ENCODE measurements at places on chromosomes 7 and 10.

DNA sequence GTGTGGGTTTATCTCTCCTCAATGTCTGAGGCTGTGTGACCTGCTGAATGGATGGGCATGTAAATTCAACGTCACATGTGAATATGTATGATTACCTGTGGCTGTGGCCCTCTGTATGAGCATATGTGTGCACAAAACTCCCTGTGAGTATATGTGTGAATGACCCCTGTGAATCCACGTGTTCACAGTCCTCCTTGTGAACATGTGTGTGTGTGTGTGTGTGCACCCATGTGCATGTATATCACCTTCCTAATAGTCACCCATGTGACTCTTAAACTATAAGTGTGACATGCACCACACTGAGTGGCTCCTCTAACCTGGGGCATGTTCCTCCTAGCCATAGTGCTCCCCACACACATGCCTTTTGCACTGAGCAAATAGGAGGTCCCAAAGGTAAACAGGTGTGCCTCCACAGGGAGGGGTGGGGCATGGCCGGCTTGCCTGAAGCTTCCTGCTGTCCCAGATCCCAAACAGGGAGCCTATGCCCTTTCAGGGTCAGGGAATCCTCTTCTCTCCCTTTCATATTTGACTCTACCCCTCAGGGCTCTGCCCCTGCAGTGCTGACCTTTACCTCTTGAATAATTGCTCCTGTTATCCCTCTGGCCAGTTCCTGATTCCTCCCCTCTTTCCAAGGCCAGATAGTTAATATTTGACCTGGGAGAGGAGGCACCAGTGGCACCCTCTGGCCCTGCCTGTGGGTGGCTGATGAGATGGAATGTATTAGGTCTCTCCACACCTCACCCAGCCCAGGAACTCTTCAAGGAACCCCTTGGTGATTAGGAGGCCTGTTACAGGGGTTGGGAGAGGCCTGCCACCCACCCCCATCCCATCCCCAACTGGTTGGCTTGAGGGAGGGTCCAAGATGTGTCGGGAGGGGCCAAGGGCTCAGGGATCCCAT is 1.9 kb downstream of the SEMA4G start:
- no peak for DNase-seq

DNA sequence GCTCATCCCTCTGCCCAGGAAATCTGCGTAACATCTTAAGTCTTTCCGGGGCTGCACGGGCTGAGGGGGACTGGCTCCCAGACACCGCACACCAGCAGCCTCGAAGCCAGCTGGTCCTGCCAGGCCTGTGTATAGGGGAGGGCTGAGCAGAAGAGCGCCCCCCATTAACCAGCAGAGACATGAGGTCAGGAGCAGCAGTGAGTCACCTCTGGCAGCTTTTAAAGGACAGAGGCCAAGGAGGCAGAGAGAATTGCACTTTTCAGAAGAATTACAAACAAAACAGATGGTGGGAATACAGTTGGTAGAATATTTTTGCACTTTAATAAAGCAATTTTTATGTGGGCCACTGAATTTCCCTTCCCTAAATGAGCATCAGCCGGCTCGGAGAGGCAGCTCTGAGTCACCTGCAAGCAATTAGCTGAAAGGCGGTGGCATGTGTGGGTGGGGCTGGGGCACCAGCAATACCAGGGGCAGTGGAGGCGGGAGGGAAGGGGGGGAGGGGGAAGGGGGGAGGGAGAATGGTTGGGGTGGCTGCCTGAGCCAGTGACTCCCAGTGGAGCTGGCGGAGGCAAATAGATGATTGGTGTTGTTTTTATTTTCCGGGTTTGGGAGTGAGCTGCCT is 39.1 kb downstream of the GOLGA7B start:
- no peak for DNase-seq

GRCh38 chr10:59588791-59589190 is 120.9 kb downstream of the SLC16A9 start:
- no peak for DNase-seq

- DNase-seq: no peak
Measured at GRCh38 chr10:130453721-130454542, 317.7 kb downstream of the GLRX3 start.

DNA sequence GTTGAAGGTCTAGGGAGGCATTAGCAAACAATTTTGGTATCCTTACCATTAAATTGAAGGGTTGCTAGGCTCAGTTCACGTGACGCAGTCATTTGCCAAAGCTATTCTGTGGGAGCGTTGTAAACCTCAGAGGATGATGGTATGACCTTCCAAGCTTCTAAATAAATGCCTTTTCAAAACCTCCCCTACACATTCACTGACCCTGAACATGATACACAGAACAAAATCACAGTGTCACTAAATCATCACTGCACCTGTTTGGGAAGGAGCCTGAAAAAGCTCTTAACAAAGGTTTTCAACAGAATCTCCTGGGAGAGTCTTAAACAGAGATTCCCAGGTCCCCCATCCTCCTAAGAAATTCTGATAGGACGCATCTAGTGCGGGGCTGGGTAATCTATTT is 13.2 kb upstream of the CCDC172 start:
- no peak for DNase-seq

Measured in central memory CD4-positive, alpha-beta T cell (primary cell).